ENCODE measurements at places on chromosomes 7 and 10.

GRCh38 chr7:156819733-156820295 lies 73.2 kb downstream of the LMBR1 start:
- DNase-seq, result no peak

- DNase-seq, result peak; percentile 4
These were observed 78.4 kb downstream of the CYP26A1 start for GRCh38 chr10:93152136-93152535.

GRCh38 chr7:127447326-127447945 lies 54.9 kb upstream of the ZNF800 start:
- peak; percentile 79 for DNase-seq

DNA sequence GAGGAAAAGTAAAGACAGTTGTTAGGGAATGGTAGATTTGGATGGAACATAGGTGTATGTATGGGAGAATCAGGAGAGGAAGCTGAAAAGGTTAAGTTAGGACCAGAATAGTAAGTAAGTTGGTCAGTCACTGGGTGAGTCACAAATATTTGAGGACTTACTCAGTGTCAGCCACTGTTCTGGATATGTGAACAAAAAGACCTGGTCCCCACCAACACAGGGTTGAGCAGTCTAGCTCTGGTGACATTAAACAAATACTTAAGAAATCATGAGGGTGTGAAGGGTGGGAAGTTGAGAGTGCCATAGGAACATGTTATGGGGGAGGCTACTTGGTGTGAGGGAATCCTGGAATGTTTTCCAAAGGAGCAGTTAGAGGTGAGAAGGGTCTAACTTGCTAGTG lies 246.9 kb downstream of the PTEN start:
- DNase-seq, result no peak

DNA sequence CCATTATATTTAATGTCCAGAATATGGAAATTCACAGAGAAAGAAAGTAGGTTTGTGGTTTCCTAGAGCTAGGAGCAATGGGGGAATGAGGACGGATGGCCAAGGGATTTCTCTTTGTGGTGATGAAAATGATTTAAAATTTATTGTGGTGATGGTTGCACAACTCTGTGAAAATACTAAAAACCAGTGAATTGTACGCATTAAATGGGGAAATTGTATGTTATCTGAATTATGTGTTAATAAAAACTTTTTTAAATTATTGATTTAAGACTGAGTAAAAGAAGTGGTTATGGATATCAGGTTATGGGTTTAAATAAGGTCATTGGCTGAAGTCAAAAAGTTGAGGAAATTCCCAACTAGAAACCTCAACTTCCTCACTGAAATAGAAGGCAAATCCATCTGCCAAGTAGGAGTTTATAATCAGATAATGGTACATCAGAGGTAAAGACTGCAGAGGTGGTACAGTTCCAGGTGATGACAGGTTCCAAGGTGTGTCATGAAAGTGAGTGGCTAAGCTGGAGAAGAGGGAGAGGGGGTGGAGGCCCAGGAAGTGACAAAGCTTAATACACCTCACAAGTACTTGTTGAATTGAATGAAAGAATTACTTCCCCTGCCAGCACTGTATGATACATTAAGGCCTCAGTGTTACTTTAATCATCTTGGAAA lies 68.9 kb upstream of the CCDC71L start:
- peak; percentile 20 for DNase-seq

- DNase-seq, result peak; percentile 45
These were observed 57.1 kb upstream of the RHOBTB1 start for GRCh38 chr10:61000769-61001730.
